ENCODE measurements at places on chromosomes 2 and 18. TPM values are rescaled to one million over a fixed set of nuclear protein-coding genes. Genes with fewer than 3 reads are reported as not detected.

- no peak for DNase-seq
Observed at GRCh38 chr2:129205766-129206165, 773.7 kb upstream of the RAB6C start.

DNA sequence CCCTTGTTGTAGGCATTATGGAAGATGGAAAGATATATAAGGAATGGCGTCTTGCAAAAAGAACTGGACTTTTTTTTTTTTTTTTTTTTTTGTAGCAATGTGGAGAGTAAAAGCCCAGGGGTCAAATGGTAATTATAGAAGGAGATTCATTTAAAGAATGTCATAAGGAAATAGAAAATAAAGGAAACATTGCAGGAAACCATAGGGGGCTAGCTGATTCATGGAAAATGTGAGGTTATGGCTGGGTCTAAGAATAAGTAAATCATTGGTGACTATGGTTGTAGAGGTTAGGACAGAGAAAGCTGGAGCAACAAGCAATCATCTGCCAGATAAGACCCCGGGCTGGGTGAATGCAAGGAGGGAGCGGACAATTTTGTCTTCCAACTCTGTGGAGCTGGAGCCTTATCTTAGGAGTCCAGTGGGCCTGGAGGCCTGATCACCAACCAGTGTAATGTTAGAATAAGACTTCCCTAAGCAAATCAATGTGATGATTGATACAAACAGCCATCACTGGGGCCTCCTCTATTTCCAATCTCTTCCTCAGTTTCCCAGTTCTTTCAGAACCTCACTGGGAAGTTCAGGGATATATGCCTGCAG lies 201.2 kb upstream of the TNP1 start:
- DNase-seq, result no peak

DNA sequence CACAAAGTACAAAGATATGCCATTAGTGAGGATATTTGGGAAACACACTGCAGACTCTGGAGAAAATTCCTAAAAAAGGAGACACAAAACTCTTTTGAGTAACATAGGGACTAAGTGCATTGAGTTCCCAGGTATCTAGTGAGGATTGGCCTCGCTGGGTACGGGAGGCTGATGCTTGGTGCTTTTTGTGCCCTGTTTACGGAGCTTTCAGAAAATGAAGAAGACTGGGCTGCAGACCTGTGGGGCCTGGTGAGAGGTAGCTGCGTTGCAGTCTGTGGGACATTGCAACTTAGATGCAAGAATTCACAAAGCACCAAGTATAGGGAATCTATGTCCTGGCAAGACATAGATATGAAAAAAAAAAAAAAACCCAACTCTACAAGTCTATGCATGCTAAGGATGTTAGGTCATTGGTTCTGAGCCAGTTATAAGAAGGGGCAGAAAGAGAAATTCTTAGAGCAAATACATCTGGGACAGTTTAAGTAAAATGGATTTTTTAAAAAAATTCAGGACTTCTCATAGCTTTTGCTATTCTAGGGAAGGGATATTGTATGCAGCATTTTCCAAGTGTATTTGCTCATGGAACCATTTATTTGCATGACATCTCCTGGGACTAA lies 156.0 kb downstream of the SLC4A3 start:
- no peak for DNase-seq

DNA sequence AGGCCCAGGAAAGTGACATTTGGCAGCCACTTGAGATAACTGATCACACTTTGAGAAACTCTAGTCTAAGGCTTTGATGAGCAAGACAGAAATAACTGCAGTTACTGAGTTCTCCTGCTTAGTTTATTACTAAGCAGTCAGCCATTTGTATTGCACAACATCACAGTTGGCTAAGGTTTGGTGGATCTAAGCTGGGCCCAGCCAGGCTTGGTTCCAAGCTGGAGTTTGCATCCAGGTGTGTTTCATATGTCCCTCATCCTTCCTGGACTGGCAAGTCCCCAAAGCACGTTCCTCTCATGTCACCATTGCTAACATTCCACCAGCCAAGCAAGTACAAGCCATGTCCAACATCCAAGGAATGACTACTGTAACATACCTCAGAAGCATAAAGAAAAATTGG lies 71.3 kb upstream of the ZNF532 start:
- no peak for DNase-seq

DNA sequence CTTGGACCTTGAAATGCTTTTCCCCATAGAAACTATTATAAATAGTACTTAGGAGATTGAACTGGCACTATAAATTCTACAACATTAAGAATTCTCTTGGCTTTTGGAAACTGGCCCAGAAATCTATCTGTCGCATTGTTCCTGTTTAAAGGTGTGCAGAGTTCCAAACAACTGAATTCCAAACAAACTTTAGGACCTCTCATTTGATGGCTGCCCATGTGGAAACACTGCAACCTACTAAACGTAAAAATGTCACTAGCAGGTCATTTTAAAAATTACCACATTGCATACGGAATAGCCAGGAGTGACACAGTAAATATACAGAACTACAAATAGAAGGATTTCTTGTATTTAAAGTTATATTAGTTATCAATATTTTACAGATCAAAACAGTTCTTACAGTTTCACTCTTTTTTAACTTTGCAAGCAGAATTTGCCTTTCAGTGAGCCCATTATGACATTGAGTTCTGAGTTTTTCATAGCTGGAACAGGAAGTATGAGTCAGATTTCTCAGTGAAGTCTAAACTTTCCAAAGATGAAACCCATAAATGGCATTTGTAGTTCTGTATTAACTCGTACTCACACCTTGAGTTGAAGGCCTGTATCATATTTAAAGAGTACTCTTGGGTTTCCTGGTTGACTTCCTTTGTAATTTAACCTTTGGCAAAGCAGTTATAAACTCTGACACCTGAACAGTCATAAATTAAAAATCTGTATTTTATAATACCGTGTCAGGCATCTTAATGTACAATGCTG lies 142.3 kb upstream of the BOD1L2 start:
- DNase-seq, result peak; percentile 76

GRCh38 chr2:55009277-55010060 lies 40.8 kb downstream of the RTN4 start:
- no peak for DNase-seq

The PLGLB2 gene
- 1.2 TPM for total RNA-seq
